ENCODE measurements at places on chromosomes 1 and 21.

- no peaks in the 10 kb centered on the region for H3K36me3 ChIP-seq
- no peaks in the 10 kb centered on the region for H3K4me1 ChIP-seq
- no peaks in the 10 kb centered on the region for H3K27me3 ChIP-seq
- no peak within 1 kb of the TSS for H3K27ac ChIP-seq
- no peak within 1 kb of the TSS for H3K4me3 ChIP-seq
- DNase-seq, result no peak
Measured at GRCh38 chr1:150720703-150721102, at the start of gene HORMAD1. Gene HORMAD1, minus strand, starts transcription at chr1:150720895. Its CDS starts 1,390 bp downstream, at chr1:150719505.

- no peaks in the 10 kb centered on the region for H3K4me1 ChIP-seq
- H3K36me3 ChIP-seq, result no peaks in the 10 kb centered on the region
- no peak overlapping the region for H3K27ac ChIP-seq
- H3K27me3 ChIP-seq, result no peaks in the 10 kb centered on the region
Measured at GRCh38 chr21:44294391-44295162, 5.3 kb upstream of the PFKL start.

- no peak overlapping the region for H3K27ac ChIP-seq
Measured at GRCh38 chr1:152162792-152163463, 3.9 kb upstream of the RPTN start.

- DNase-seq, result no peak
- no peaks in the 10 kb centered on the region for H3K4me1 ChIP-seq
- no peak overlapping the region for H3K4me3 ChIP-seq
- H3K27me3 ChIP-seq, result no peaks in the 10 kb centered on the region
Measured at GRCh38 chr1:62450301-62450700, 13.5 kb downstream of the USP1 start.

- no peaks in the 10 kb centered on the region for H3K27me3 ChIP-seq
- no peaks in the 10 kb centered on the region for H3K36me3 ChIP-seq
- no peak overlapping the region for H3K4me3 ChIP-seq
- no peak for DNase-seq
- H3K27ac ChIP-seq, result no peak overlapping the region
- peaks cover 5% of the 10 kb centered on the region for H3K4me1 ChIP-seq
Measured at GRCh38 chr21:46598581-46599572, 6.0 kb downstream of the S100B start.

GRCh38 chr1:25042331-25043227, 112.5 kb upstream of the RUNX3 start:
- DNase-seq, result no peak
- H3K27ac ChIP-seq, result no peak overlapping the region

DNA sequence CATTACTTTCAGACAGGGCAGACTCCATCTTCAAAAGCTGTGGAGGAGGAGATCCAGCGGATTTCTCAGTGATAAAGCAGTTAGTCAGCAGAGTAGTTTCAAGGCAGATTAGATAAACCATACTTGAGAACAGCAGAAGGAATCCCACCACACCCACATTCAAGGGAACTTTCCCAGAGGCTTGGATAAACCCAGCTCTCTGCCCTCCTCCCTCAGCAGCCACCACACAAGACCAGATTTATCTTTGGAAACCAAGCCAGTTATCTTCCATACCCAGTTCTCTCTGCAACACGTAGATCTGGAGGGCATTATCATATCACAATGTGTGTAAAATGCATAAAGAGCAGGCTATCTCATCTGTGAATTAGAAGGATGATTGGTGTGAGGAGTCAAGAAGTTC, 40.2 kb downstream of the GFI1 start:
- no peaks in the 10 kb centered on the region for H3K36me3 ChIP-seq
- DNase-seq, result no peak
- no peaks in the 10 kb centered on the region for H3K4me1 ChIP-seq
